CD4-positive, alpha-beta T cell treated with Interleukin-12 subunit alpha and Interleukin-12 subunit beta, for 1 hour (primary cell): ENCODE measurements at places on chromosomes 5 and 9.

GRCh38 chr5:105640328-105640727 is 2030.4 kb downstream of the EFNA5 start:
- DNase-seq: no peak

GRCh38 chr9:22041344-22041743 is 32.2 kb upstream of the CDKN2B start:
- DNase-seq: no peak

- DNase-seq: no peak
Measured at GRCh38 chr5:16588434-16589214, 28.2 kb downstream of the RETREG1 start.

DNA sequence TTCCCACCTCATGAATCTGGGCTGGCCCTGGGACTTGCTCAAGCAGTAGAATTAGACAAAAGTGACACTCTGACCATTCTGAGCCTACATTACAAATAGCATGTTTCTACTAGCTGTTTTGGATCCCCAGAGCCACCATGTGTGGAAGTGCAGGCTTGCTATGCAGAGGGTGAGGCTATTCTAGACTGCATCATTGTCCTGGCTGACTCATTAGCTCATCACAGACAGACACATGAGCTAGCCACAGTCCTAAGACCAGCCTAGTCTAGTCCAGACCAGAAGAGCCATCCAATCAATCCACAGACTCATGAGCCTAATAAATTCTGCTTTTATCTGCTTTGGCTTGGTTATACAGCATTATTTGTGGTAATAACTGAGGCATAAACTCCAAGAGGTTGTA is 351.9 kb downstream of the PRELID2 start:
- no peak for DNase-seq

GRCh38 chr5:177507165-177507564 is 2.5 kb downstream of the DOK3 start:
- DNase-seq: no peak

DNA sequence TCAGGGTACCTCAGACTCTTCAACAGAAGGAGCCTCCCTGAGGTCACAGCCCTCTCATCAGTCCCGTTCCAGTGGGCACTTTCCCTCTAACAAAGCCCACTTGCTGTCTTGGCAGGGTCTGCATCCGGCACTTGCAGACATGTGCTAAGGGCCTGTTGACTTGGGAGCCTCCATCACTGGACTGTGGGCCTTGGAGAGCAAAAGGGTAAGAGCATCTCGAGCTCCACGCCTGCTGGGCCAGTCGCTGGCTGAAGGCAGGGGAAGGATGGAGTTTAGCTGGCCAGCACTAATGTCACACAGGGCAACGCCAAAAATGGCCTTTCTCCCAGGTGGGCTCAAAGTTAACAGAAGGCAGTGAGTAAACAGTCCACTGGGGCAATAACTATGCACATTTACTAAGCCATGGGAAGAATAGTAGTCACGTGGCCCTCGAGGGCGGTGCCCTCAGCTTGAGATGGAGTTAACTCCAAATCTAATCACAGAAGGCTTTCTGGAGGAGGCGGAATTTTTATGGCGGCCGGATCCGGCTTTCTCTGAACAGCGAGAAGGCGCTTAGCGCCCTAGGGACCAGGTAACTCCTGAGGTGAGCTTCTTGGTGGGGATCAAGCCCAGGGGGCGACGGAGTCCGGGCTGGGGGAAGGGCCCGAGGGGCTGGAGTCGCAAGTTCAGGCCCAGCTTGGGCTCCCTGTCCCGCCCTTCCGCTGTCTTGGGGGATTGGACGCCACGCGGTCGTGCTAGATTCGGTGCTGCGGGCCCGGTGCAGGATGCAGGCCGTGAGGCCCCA is 2.0 kb upstream of the NSD1 start:
- DNase-seq: no peak

DNA sequence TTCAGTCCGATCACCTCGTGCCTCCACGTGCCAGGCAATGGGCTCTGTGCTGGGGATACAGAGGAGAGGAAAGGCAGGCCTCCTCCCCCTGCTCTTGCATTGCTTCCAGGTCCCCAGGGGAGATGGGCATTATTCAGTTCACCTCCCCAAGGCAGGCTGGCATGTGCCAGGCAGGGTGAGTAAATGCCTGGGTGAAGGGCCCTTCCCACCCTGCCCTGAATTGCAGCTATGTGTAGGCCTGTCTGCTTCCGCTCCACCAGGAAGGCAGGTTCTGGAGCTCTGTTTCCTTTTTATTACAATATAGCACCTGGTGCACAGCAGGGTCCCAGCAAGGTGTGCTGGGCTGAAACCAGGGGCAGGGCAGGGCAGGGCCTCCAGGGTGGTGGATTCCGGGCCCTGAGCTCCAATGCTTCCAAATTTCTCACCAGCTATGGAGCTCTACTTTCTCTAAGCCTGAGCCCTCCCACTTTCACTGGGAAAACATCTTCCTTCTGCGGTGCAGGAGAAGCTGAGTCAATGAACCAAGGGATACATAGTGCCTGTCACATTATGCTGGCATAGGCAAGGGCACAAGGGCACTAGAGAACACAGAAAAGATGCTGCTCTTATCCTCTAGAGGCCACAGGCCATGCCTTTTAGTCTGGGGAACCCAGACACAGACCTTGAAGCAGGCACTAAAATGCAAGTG is 42.0 kb downstream of the SHB start:
- no peak for DNase-seq

GRCh38 chr5:34775886-34776285 is 63.1 kb upstream of the TTC23L start:
- DNase-seq: no peak

- no peak for DNase-seq
Measured at GRCh38 chr5:112563169-112563826, 144.2 kb upstream of the EPB41L4A start.

GRCh38 chr5:134905246-134905996 is 490 bp downstream of the PCBD2 start:
- peak; percentile 73 for DNase-seq

DNA sequence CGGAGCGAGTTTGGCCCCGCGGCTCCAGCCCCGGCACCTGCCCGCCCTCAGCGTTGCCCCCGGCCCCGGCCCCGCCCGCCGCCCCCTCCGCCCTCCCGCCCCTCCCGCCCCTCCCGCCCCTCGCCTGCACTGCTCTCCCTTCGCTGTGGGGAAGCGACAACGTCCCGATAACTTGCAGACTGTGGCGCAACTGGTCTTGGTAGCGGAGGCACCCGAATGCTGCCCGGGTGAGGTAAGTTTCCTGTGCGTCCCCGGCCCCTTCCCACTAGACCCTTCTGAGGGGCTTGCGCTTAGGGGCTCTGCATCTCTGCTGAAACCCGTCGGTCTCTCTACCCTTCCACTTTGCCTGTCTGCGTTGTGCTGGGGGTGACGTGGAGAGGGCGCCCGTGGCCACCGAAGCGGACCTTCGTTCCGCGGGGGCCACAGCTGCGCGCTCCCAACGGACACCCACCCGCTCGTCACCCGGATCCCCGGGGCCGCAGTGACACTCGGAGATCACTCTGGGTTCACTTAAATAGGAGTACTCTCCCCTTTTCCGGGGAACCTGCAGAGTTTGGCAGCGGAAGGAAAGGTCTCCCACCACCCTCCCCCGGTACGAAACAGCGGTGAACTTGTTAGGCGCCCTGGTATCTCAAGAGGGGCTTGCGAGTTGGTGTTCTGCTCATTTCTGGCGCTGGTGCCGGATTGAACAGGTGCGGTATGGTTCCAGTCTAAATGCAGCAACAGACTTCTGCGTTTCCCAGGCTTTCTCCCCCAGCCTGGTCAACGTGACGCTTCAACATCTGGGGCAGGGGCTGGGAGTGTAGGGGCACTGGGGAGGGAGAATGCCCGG is 707 bp downstream of the PIP5K1B start:
- no peak for DNase-seq

GRCh38 chr5:82384034-82384750 is 106.0 kb upstream of the RPS23 start:
- DNase-seq: no peak

DNA sequence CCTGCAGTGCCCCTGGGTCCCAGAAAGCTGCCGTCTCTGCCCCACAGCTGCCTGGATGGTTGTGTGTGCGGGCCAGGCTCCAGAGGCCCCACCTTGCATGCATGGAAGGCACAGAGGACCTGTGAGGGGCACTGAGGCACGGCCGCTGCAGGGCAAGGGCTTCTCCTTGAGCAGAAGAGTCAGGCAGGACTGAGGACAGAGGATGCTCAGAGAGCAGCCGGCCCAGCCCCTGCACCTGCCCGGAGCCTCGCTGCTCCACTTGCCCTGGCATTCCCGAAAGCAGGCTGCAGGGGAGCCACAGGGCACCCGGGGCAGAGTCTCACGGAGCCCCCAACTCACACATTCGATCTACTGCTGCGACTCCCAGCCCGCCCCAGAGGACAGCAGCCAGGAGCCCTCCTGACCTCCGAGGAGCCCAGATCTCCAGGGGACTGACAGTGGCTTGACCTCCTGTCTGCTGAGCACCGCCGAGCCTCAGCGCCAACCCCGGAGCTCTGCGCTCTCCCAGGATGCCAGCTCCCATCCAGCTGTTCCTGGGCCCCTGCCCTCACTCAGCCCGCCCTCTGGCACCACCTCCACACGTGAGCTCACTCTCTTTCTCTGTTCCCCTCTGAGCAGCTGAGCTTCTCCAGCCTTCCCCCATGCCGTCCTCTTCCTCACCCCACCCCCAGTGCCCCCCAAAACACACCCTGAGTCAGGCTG is 95.0 kb downstream of the KCNT1 start:
- no peak for DNase-seq

DNA sequence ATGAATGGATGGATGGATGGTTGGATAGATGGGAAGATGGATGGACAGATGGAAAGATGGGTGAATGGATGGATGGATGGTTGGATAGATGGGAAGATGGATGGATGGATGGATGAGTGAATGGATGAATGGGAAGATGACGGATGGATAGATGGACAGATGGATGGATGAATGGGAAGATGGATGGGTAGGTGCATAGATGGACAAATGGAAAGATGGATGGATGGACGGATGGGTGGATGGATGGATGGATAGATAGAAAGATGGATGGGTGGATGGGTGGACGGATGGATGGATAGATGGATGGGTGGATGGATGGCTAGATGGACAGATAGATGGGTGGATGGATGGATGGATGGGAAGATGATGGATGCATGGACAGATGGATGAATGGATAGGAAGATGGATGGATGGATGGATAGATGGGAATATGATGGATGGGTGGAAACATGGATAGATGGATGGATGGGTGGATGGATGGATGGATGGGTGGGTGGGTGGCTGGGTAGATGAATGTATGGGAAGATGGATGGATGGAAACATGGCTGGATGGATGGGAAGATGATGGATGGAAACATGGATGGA is 16.5 kb upstream of the EXOC3 start:
- DNase-seq: no peak

DNA sequence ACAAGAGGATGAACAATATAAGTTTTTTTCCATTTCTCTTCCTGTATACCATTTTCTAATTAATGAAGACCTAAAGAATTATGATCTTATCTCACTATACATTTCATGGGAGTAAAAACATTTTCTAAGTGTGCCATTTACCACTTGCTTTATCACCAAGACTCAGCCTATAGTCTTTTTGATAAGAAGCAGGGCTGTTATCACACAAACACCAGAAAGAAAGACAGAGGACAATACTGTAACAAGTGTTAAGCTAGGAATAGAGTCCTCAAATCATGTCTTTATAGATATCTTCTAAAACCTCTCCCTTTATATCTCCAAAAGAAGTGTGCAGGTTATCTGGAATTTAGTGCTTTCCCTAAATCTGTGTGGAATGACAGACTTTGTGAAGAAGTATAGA is 119.7 kb downstream of the FAM174A start:
- no peak for DNase-seq

- DNase-seq: no peak
Measured at GRCh38 chr5:102483736-102484135, 15.1 kb downstream of the SLCO6A1 start.

- DNase-seq: no peak
Measured at GRCh38 chr9:133593587-133594253, 15.5 kb downstream of the FAM163B start.

DNA sequence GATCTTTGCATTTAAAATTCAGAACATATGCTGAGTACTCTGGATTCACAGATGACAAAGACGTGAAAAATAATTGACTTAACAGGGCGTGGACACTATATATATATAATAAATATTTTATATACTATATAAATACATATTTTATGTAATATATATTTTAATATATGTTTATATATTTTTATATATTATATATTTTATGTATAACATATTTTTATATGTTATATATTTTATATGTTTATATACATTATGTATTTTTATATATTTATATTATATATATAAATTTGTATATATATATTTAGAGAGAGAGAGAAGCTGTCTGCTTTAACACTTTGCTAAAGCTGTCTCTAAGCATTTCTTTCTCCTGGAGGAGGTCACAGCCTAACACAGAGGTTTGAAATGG is 113.1 kb downstream of the INIP start:
- DNase-seq: no peak

- no peak for DNase-seq
Measured at GRCh38 chr9:703392-703791, 138.1 kb upstream of the DMRT1 start.

DNA sequence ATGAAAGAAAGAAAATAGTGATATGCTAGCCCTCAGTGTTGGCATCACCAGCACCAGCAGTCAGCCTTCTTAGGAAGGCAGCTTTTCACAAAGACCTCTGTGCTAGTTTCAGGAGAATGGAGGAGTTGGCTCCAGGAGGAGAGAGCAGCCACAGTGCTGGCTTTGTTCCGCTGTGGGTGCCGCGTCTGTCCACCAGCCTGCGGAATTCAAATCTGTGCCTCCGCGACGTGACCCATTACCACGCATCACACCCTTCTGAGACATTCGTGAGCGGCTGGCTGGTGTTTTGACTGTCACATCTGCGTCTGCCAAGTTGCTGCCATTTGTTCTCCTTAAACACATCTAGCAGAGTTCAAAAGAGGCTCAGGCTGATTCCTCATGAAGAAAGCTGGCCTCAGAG is 34.4 kb downstream of the SNX18 start:
- DNase-seq: no peak

- DNase-seq: no peak
Measured at GRCh38 chr9:136022731-136023409, 61.7 kb upstream of the UBAC1 start.

DNA sequence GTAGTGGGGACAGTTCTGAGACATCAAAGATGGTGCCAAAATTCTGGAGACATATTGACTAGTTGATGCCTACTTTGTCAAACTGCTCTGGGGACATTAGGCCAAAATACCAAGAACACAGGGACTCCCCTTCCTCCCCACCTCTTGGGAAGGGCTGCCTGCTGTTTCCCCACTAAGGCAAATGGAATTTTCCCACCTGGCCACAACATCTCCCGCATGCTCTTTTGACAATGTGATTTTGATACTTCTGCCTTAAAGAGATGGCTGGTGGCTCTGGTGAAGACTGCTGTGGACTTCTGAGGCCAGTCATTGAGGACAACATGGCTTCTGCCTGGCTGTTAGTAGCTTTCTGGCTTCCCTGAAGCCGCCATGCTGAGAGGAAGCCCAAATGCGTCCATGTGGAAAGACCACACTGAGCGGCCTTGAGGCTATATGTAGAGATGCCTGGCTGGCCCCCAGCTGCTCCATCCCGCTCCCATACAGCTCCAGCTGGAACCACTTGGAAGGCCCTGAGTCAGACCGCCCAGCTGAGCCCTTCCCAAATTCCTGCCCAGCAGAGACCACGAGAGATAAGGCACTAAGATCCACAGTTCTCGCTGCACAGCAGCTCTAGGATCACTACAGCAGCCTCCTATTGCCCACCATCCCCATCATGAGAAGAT is 226.7 kb downstream of the SYK start:
- DNase-seq: no peak

GRCh38 chr9:122418016-122418415 is 47.2 kb downstream of the PTGS1 start:
- no peak for DNase-seq
